Germinal center (tissue), 1 donor: ENCODE measurements at places on chromosomes 5 and 9.

- no peak for DNase-seq
Measured at GRCh38 chr9:110125207-110125751, 82.7 kb downstream of the C9orf152 start.

DNA sequence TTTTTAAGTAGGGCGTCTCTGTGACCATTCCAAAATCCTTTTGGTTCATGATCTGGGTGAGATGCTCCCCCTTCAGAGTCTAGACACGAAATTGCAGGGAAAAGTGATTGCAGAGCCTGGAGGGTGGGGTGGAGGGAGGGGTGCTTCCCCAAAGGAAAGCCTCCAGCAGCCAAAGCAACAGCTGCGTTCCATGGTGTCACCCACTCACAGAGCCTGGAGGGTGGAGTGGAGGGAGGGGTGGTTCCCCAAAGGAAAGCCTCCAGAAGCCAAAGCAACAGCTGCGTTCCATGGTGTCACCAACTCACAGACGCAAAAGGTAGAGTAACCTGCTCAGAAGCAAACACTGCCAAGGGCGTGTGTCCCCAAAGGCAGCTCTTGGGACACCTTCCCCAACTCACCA, 22.6 kb downstream of the SLC6A18 start:
- DNase-seq, result no peak

- no peak for DNase-seq
Measured at GRCh38 chr5:33043343-33043997, 332.3 kb downstream of the NPR3 start.

DNA sequence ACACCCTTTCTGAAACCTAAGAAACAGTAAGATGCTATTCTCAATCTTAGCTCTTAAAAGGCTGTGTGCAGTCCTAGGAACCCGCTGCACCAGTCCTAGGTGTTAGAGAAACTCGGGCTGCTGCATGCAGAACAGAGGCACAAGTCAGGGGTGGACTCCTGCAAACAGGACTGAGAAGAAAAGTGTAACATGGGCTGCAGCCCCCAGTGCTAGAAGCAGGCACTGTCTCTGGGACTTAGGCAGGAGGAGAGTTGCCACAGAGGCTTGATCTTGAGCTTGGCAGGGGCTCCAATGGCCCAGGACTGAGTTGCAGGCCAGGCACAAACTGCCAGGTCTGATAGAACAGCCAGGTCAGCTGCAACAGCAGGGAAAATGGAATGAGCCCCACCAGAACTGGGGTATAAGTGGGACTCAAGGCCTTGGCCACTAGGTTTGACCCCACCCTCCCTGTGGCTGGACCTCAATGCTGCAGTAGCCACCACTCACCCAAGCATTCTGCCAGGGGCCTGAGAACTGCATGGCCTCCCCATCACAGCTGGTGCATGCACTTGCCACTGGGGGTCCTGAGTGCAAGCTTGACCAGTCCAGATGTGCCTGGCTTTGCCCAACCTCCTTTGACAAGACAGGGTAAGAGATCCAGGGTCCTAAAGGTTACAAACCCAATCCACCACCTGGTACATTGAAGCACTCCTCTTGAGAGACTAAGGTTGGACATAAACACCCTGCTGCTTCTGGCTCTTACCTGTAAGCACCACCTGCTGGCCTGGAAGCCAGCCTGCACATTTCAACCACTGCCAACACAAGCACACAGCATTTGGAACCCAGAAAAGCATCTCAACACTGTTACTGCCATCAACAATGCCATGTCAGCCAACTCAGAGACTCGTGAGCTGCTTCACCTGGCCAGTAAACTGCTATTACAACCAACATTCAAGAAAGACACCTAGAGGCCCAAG, 103.3 kb downstream of the FBXL17 start:
- DNase-seq, result no peak

DNA sequence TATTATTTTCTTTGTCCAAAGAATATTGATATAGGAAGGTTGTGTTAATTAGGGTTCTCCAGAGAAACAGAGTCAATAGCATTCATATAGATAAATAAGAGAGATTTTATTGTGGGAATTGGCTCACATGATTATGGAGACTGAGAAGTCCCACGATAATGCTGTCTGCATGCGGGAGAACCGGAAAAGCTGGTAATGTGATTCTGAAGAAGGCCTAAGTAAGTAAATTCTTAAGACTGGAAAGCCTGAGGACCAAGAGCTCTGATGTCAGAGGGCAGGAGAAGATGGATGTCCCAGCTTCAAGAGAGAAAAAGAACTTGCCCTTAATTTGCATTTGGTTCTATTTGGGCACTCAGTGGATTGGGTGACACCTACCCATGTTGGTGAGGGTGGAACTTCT, 307.4 kb upstream of the C9orf72 start:
- DNase-seq, result no peak

DNA sequence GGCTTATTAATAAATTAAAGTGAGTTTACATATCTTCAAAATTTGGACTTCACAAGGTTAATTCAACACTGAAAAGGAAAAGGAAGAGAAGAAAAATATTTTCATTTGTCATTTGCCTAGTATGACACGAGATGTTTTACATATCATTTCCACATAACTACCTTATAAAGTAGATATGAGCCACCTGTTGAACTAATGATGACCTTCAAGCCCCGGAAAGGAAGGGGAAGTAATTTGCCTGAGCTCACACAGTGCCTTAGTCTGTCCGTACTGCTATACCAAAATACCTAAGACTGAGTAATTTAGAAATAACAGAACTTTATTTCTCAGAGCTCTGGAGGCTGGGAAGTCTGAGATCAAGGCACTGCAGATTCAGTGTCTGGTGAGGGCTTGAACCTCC, 17.9 kb downstream of the CMYA5 start:
- no peak for DNase-seq

DNA sequence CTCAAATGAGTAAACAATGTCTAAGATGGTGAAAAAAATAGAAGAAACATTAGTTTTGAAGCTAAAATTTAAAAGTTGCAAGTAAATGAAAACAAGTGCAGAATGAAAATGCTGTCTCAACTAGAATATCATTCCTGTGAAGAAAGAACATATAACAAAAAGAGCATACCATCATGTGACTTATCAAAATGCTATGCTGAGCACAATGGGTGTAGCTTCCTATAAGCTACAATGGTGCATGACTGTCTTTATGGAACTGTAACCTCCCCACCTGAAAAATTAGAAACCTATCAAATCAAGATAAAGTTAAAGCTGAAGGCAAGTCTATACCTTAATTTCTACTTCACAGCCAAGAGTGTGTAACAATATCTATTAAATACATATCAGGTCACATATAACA, 192.0 kb downstream of the AP3B1 start:
- DNase-seq, result no peak
